Ammon's horn (tissue), 1 donor: ENCODE measurements at places on chromosomes 3 and 15.

- no peak for DNase-seq
Observed at GRCh38 chr3:184741259-184741556, 29.3 kb upstream of the MAGEF1 start.

DNA sequence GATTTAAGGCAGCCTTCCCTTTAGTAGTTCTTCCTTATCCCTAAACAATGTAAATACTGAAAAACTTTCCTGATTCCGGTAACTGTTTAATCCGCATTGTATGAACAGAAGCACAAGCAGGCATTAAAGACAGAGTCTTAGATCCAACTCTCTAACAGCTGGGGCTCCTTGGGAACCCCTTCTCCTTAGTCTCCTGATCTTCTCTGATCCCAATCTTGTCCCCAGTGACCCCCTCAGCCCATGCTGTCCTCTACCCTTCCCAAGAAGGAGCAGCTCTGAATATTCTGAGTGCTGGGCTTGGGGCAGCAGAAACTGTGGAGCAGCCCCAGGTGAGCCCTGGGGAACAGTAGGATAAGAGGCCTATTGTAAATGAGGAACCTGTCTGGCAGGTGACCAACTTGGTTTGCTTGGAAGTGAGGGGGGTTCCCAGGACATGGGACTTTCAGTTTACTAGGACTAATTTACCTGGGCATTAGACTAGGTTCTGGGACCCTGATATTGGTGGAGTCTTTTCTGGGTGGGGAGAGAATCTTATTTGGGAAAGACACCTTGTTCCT lies 13.0 kb upstream of the SLC30A4 start:
- DNase-seq, result no peak

DNA sequence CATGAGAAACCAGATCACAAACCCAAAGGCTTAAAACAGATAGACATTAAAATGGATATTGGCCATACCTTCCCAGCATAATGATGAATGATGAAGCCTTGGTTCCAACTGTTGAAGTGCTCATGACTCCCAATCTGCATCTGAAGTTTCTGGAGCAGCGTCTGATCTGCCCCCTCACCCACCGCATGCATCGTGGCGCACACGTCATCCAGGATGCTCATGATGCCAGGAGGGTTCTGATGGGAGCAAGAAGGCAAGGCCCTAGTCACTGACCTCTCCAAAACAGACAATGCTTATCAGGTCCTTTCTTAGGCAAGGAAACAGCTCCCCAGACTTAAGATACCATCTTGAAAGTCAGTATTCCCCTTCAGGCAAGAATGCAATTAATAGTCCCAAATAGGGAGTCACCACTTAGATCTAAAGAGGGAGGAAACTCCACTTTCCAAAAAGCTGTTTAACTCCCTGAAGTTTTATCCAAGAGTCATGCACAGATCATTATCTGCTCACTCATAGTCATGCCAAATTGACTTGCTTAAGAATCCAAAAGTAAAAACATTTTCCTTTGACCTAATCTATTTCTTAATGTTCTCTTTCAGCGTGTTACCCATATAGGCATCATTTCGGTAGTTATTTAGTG lies 2.1 kb downstream of the LDHAL6B start:
- DNase-seq, result no peak

DNA sequence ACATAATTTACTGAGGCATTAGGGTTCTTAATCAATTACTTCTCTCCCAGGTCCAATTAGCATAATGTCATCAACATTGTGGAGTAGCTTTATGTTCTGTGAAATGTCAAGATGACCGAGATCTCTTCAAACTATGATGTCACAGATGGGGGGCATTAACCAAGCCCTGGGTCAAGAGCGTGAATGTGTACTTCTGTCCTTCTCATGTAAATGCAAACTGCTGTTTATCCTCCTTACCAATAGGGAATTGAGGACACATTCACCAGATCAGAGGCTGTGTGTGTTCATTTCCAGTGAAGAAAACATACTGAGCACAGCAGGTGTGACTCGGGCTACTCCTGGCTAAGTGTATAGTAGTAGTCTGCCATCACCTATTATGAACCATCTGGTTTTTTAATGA lies 177.9 kb downstream of the MINAR1 start:
- DNase-seq, result no peak

DNA sequence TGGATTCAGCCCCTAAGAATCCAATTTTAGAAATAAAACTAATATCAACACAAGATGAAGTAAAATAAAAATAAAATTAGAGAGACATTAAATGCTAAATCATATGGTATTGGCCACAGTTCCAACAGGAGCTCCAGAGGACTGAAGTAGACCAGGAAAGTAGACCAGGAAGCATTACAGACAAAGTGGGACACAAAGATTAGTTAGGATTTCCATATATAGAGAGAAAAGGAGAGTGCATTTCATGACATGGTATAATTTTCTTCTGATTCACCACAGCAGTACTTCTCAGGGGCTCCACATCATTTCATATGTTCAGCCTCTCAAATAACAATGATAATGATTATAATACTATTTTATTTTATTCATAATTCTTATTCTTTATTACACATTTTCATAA lies 18.3 kb downstream of the FGF7 start:
- DNase-seq, result no peak

DNA sequence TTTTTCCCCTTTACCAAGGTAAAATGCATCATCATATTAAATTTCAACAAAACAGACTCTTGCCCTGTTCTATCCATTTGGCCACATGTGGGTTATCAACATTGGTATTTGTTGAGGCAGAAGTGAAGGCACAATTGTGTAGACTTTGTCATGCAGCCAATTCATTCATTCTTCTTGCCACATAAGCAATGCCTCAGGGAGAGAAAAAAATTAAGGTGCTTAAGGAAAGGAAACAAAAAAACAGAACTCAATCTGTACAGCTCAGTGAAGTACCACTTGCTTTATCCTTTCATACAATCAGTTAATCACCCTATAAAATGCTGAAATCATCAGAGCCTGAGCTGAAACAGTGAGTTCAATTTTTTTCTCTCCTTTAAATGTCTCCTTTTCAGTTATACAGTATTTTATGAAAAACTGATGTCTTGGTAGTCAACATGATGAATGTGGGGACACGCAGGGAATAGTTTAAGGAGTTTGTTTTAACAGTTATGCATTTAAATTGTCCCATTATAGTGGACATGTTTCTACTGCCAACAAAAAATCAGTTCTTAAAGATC lies 588.9 kb downstream of the MFSD1 start:
- DNase-seq, result no peak

GRCh38 chr3:46097691-46098241 lies 70.5 kb upstream of the XCR1 start:
- DNase-seq, result no peak
